ENCODE measurements at places on chromosomes 6 and 20. TPM values are rescaled to one million over a fixed set of nuclear protein-coding genes. Genes with fewer than 3 reads are reported as not detected.

The HSPA1A gene
- total RNA-seq = 133 TPM

The KCNQ2 gene
- total RNA-seq = not detected

The DSN1 gene
- total RNA-seq = 10.4 TPM

The TFAP2B gene
- total RNA-seq = 0.13 TPM

The SUMO4 gene
- total RNA-seq = 1.2 TPM

The SLC4A11 gene
- 1.2 TPM for total RNA-seq

The MACROD2 gene
- 0.85 TPM for total RNA-seq

The DEFB125 gene
- total RNA-seq = not detected

The TTLL9 gene
- total RNA-seq = 0.07 TPM

The BMP2 gene
- 10.3 TPM for total RNA-seq

The CCN6 gene
- total RNA-seq = 0.10 TPM

The SIGLEC1 gene
- not detected for total RNA-seq

The PBOV1 gene
- not detected for total RNA-seq

The CTSZ gene
- 406 TPM for total RNA-seq

The VSX1 gene
- not detected for total RNA-seq

The CHRNA4 gene
- total RNA-seq = not detected

The SLCO4A1 gene
- total RNA-seq = 0.30 TPM

The TEAD3 gene
- 16.2 TPM for total RNA-seq

The GINS1 gene
- total RNA-seq = 4.5 TPM

The POM121L2 gene
- not detected for total RNA-seq

The TFAP2A gene
- 1.3 TPM for total RNA-seq

The JPH2 gene
- 2.2 TPM for total RNA-seq

The DSP gene
- total RNA-seq = 11.4 TPM

The ANKEF1 gene
- total RNA-seq = 2.5 TPM

The ULBP1 gene
- 0.17 TPM for total RNA-seq

The SOX18 gene
- total RNA-seq = 0.07 TPM

The C6orf58 gene
- not detected for total RNA-seq

The RHAG gene
- not detected for total RNA-seq

The PLG gene
- total RNA-seq = not detected

The PRDM13 gene
- total RNA-seq = not detected

The CUL9 gene
- total RNA-seq = 41.0 TPM

The TPX2 gene
- 10.6 TPM for total RNA-seq

The PHACTR1 gene
- 1.6 TPM for total RNA-seq

The RIPPLY2 gene
- not detected for total RNA-seq

The THEMIS gene
- total RNA-seq = not detected

The MCCD1 gene
- total RNA-seq = not detected

The DST gene
- 511 TPM for total RNA-seq

The HMGN4 gene
- 61.7 TPM for total RNA-seq

The LRRC73 gene
- 0.78 TPM for total RNA-seq

The SYCP2L gene
- not detected for total RNA-seq

The LY6G6C gene
- not detected for total RNA-seq

The CASS4 gene
- total RNA-seq = 0.23 TPM

The MC3R gene
- not detected for total RNA-seq

The CLPSL1 gene
- not detected for total RNA-seq

The LY6G5C gene
- 0.85 TPM for total RNA-seq

The RNF144B gene
- total RNA-seq = 2.7 TPM

The MYL9 gene
- total RNA-seq = 54.0 TPM

The DUSP15 gene
- total RNA-seq = 0.20 TPM

The PPP1R11 gene
- total RNA-seq = 25.7 TPM

The TBC1D7 gene
- 14.9 TPM for total RNA-seq

The COL11A2 gene
- 0.13 TPM for total RNA-seq

The TCP11 gene
- 0.07 TPM for total RNA-seq

The MICB gene
- 15.8 TPM for total RNA-seq

The LTB gene
- total RNA-seq = not detected

The MOG gene
- total RNA-seq = not detected

The FAM184A gene
- 0.33 TPM for total RNA-seq

The LINC00237 gene
- total RNA-seq = not detected

Data from smooth muscle cell of the pulmonary artery (primary cell).